RCC 7860 (cell line): ENCODE measurements at places on chromosomes 6 and 20.

- DNase-seq = no peak
These were observed 212.0 kb upstream of the SSTR4 start for GRCh38 chr20:22823119-22823518.

DNA sequence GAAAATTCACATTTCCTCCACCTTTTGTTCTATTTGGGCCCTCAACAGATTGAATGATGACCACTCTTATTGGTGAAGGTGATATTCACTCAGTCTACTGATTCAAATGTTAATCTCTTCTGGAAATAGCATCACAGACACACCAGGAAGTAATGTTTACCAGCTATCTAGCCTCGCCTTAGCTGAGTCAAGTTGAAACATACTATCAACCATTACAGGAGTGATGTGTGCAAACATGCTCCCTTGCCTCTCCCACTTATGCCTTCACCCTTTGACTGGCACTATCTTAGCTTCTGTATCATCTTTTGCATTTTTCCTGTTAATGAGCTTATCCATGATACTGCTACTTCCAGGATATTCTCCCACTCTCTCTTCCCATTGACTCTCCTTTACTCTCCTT lies 191.9 kb downstream of the CENPW start:
- no peak for DNase-seq

DNA sequence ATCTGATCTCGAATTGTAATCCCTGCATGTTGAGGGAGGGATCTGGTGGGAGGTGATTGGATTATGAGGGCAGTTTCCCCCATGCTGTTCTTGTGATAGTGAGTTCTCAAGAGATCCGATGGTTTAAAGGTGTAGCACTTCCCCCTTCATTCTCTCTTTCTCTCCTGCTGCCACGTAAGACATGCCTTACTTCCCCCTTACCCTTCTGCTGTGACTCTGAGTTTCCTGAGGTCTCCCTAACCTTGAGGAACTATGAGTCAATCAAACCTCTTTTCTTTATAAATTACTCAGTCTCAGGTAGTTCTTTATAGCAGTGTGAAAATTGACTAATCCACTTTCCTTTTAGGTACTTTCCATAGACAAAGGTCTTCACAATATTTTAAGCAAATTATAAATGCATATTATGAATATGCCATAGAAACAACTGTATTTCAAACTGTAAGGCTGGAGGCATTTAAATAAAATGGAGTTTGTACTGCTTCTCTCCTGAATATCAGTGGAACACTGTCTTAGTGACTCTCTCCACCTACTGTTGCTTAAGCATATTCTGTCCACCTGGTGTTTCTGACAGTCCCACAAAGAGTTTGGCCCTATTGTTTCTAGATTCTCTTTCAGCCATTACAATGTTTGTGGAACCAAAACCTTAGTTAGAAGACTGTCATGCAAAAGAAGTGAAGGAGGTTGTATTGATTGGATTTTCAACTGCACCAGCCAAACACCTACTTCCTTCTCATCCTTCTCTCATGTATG lies 24.3 kb upstream of the IL17A start:
- DNase-seq = no peak

GRCh38 chr6:170163405-170164170 lies 127.3 kb downstream of the DLL1 start:
- no peak for DNase-seq

DNA sequence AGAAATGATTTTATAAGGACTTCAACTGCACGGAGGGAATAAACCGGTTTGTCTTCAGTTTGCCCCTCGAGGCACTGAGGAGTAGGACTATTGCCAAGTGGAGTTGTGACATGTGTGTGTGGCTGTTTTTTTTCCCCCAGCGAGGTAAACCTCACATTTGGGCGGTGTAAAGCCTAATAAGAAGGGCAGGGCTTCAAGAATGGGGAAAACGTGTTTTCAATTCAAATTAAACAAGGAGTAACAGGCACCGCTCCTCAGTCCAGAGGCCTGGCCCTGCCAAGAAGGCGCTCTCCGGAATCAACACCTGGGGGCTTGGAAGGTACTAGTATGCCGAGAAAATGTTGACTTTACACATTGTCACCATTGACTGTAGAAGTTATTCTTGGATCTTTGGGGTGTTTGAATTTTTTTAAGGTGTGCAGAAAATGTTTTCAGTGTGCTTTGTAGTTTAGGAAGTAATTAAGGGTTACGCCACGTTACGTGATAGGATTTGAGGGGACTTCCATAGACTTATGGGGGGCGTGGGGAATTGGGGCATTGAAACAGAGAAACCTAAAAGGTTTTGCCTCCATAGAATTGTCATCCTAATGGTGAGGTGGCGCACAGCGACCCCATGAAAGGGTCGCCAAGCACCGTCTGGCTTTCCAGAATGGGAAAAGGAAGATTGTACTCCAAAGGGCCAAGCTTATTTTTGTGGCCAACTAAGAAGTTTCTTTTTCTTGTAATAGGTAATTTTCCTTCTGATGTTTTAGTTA lies 791 bp downstream of the ADGRG6 start:
- no peak for DNase-seq

DNA sequence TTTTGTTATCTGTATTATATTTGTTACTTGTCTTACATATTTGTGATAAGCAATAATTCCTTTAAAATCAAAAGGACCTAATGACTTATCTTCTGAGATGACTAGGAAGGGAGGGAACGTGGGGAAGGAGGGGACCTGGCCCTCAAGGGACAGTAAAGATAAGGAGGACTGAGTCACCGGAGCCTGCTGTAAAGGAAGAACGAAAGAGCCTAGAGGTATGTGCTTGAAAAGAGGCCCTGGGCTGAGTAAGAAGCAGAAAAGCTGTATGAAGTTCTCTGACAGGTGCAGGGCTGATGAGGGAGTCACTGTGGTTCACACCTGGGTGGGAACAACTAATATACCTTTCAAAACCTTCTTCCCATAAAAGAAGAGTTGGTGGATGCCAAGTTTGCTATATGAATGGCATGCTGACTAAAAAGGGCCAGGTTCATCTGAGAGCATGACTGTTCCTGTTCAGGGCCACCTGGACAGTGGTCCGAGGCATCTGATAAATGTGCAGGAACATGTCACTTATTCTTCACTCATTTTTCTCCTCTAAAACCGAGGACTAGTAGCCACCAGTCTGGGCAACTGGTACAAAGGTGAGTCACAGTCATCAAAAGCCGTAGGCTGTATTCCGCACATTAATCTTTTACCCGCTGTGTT lies 111.3 kb downstream of the TNFAIP3 start:
- DNase-seq = peak; percentile 11
